ENCODE measurements at places on chromosomes 3 and 15.

GRCh38 chr3:132569580-132569979 is 27.5 kb upstream of the ACKR4 start:
- DNase-seq, result no peak

- no peak for DNase-seq
Observed at GRCh38 chr15:80171787-80172186, 19.0 kb downstream of the FAH start.

DNA sequence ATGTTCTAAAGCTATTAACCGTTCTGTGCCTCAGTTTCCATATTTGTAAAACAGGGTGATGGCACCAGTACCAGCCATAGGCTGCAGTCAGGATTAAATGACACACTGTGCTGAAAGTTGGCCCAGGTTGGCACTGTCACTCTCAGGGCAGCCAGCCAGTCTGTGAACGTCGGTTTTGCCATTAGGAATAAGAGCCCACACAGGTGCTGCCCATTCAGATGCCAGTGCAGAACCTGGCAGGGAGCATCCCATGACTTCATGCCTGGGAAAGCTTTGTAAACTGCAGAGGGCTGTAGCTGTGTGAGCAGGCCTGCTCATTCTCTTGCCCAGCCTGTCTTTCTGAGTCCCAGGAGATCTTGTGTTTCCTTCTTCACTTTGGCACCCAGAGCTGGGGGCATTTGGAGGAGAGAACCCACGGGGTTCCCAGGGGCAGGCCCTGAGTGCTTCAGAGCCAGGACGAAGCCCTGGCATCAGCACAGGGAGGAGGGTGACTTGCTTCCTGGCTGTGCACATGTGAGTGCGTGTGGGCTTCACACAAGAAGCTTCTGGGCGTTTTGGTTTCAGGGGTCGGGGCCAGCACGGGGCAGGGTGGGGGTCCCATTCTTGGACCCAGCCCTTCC is 46.9 kb downstream of the ZNF710 start:
- DNase-seq, result no peak

DNA sequence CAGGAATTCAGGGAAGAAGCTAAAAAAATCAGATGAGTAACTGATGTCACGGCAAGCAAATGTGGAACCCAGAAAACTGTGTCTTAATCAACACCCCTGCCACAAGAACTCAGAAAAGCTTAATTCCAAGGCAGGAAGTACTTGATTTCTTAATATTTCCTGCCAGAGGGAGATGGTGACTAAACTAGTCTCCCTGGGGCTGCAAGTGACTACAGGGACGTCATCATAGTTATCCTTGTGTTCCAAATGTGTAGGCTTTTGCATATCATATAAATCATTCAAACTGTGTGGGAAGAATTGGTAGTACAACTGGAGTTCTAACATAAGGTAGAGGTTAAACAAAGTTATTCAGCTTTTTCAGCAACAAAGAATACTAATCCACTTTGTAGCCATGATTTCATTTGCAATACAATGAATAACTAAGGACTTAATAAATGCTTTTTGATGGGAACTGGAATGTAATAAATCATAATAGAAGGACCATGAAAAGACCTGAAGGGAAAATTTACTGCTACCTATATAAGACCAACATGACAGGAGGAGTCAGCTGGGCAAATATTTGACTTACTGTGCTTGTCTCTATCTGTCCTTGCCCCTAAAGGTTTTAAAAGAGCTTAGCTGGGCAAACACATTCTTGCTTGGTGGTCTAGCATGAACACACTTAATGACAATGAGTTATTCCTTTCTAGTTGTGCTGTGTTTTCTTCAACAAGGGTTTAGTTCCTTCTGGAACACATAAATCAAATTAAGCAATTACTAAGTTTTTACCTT is 76.0 kb upstream of the NECTIN3 start:
- DNase-seq, result no peak

- no peak for DNase-seq
Observed at GRCh38 chr15:40241269-40242212, 2.7 kb downstream of the PAK6 start.

- no peak for DNase-seq
Observed at GRCh38 chr3:12470111-12470510, 14.2 kb upstream of the TSEN2 start.

DNA sequence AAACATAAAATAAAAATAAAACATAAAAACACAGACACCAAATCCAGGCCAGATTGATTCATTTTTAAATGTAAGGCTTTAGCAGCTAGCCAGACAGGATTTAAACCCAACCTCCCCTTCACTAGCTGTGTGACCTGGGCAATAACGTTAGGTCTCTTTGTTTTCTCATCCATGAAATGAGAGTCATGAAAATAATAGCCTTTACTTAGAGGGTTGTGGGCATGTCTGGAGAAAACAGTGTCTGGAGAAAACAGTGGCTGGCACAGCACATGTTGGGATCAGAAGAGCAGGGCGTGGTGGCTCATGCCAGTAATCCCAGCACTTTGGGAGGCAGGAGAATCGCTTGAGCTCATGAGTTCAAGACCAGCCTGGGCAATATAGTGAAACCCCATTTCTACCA is 1.9 kb upstream of the DPPA4 start:
- DNase-seq, result no peak

DNA sequence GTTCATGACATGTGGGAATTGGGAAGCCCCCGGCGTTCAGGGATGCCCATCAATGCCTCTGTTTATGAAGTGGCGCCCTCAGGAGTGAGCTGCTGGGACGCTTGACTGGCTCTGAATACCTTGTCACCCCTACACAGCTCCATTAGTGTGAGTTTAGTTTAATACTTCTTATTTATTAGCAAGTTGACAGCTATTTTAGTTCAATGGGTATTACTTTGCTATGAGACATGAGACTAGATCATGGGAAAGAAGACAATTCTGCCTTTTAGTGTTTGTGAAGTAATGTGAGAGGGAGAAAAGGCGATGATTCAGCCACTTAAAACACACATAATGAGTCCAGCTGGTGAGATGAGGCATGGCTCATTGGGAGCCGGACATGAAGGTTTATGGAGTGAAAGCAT is 678.5 kb downstream of the NR2F2 start:
- no peak for DNase-seq

GRCh38 chr15:40927873-40928806 is 1.0 kb upstream of the DLL4 start:
- no peak for DNase-seq

- no peak for DNase-seq
Observed at GRCh38 chr15:29675791-29676301, 146.4 kb downstream of the TJP1 start.

DNA sequence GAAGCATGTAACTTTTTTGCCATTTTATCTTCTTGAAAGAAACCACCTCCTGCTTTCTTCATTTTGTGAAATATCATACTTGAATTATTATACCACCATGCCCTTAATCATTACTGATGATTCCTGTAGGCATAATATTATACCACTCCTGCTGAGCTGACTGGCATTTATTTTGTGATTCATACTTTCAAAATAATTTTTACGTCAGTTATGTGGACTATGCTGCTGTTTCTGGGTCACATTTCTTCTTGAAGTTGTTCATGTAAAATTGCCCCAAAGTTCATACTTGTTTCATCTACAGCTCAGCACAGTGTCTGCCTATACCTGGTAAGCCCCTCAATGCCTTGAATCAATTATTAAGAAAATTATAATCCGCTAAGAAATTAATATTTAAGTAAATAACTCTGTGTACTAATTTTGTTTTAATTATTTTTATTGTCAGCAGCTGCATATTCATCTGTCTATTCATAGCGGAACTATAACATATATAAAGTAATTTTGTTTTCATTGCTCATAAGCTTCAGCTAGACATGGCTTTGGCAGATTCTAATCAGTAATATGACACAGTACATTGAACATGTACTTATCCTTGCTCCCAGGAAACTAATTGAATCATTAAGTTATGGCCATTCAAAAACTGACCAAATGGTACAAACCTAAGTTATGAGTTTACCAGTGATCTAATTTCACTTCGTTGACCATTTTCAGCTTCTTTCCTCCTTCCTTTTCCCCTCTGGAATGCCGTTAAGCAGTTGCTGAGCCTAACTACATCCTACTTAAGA is 160.0 kb downstream of the NAALADL2 start:
- DNase-seq, result no peak

DNA sequence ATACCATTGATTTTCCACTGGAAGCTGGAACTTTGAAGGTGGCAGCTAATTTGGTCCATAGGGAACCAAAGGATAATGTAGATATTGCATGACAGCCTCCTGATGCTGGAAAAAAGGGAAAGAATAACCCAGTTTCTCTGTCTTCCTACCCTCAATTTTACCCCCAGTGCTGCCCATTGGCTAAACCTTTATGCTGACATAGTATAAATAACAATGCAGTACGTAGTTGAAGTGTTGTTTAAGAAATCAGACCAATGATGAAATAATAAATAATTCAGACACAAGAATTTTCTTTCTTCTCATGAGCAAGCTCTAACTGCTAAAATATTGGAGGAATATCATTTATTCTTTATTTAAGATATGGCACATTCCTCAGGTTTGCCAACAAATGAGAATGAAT is 843.4 kb downstream of the EPHA3 start:
- no peak for DNase-seq

- DNase-seq, result no peak
Observed at GRCh38 chr3:123920868-123921267, 36.7 kb upstream of the MYLK start.

- no peak for DNase-seq
Observed at GRCh38 chr3:191740712-191741111, 279.7 kb downstream of the PYDC2 start.

- no peak for DNase-seq
Observed at GRCh38 chr15:93340406-93340805, 251.4 kb upstream of the RGMA start.

DNA sequence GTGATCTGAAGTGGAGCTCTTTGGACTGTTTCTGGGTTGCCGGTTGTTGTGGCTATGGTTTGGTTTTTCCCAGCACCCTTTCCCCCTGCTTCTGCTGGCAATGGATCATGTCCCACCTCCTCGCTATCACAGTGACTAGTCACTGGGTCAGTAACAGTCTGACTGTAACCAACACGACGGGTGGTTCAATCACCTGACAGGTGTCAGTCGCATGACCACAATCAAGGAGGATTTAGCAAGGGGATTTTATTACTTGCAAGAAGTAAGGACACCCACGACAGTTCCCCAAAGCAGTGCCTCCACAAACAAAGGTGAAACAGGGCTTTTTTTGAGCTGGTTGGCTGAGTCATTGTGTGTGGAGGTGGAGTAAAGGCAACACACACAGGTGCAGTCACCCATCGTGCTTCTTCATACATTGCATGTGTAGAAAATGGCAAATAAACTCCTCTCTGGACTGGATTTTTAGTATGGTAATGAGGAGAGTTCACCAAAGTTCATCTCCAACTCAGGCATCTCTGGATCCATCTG is 58.8 kb upstream of the FAM3D start:
- no peak for DNase-seq

- DNase-seq, result no peak
Observed at GRCh38 chr3:34687671-34688070, 889.2 kb downstream of the PDCD6IP start.

GRCh38 chr3:182370949-182371348 is 422.4 kb upstream of the ATP11B start:
- no peak for DNase-seq

DNA sequence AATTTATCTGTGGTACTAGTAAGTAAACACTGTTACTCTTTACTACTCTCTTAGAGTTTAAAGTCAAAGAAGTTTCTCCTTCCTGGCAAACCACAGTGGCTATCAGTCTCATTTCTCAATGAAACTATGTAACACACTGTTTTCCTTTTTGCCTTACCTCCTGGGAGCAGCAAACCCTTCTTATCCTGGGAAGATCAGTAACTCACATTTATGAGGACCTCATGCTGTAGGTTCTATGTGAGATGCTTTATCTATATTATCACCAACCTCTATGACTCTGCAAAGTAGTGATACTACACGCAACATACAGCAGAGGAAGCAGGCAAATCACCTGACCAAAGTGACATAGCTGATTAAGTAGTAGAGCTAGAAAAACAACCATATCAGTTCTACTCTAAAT is 35.3 kb downstream of the PBRM1 start:
- DNase-seq, result no peak

DNA sequence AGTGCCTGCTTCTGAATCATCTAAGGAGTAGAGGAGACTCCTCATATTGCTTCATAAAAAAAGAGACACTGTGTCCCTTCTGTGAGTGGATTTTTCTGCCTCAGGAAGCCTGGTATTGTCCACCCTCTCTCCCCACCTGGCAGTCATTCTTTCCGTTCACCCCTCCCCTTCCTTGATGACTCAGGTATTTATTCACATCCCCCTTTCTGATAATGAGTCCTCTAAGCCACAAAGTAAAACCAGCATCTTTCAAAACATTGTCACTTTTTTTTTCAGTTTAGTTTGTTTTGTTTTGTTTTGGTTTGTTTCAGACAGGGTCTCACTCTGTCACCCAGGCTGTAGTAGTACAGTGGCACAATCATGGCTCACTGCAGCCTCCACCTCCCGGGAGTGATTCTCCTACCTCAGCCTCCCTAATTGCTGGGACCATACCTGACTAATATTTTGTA is 65.2 kb upstream of the UBE2E1 start:
- no peak for DNase-seq

- no peak for DNase-seq
Observed at GRCh38 chr3:12462159-12462947, 21.9 kb upstream of the TSEN2 start.

DNA sequence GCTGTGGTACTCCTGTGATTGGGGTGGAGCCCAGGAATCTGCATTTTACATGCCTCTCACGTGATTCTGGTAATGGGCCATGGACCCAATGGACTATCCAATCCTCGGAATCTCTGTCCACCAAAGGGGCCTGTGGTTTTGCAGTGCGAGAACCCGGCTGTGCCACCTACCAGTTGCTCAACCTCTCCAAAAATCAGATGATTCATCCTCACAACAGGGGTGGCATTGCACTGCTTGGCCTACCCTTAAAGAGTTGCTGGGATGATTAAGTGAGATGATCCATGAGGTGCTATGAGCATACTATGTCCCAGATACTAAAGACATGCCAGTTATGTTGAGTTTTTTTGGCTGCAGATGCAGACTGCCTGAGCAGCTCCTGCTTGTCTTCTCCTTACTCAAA is 5.1 kb downstream of the ANP32A start:
- no peak for DNase-seq

All from stimulated activated CD4-positive, alpha-beta T cell treated with anti-CD3 and anti-CD28 coated beads, Interleukin-2, amount 100 ng/mL, for 48 hours (primary cell).